ENCODE measurements at places on chromosomes 1 and 21.

DNA sequence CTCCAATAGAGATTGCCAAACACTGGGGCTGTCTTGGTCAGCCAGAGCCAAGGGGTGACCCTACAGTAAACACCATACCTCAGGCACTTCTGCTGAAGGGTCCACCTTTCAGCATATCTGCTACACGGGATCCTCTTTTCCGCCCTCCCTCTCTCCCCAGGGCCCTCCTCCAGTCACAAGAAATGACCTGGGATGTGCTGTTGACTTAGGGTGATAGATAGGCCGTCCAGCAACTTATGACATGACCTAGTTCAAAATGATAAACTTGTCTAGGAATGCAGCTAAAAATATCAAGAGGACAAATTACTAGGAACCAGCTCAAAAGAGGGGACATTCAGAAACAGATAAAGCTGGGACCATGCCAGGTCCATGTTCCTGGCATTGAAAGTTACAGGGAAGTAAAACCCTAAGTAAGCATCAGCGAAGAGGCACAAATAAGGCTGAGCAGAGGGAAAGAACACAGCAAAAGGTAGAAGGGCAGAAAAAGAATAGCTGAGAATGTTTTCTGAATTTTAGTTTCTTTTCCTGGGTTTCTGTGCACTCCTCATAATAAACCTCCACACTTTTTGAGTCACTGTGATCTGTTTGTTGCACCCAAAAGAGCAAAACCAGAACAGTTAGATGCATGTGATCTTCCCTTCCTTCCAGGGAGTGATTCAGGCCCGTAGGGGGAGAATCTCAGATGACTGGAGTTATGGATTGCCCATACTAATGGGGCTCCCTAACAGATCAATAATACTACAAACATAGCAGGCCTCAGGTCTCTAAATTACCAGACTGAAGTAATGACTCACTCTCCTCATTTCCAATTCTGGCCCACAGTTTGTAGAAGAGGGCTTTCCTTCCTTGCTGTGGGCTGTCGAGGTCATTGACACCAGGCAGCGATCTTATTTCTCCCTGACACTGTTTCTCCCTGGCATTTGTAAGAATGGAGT is 48.9 kb upstream of the F3 start:
- DNase-seq: no peak

GRCh38 chr1:108071601-108072000 is 106.6 kb upstream of the VAV3 start:
- DNase-seq: no peak

GRCh38 chr1:58932859-58933598 is 149.2 kb upstream of the JUN start:
- DNase-seq: no peak

- no peak for DNase-seq
Measured at GRCh38 chr1:204731509-204731908, 46.0 kb upstream of the LRRN2 start.

All from stimulated activated CD4-positive, alpha-beta T cell treated with anti-CD3 and anti-CD28 coated beads, Interleukin-2, amount 100 ng/mL, for 24 hours (primary cell).